ENCODE measurements at places on chromosomes 11 and 22.

GRCh38 chr22:43811777-43812148 is 342 bp downstream of the EFCAB6 start:
- DNase-seq = no peak

DNA sequence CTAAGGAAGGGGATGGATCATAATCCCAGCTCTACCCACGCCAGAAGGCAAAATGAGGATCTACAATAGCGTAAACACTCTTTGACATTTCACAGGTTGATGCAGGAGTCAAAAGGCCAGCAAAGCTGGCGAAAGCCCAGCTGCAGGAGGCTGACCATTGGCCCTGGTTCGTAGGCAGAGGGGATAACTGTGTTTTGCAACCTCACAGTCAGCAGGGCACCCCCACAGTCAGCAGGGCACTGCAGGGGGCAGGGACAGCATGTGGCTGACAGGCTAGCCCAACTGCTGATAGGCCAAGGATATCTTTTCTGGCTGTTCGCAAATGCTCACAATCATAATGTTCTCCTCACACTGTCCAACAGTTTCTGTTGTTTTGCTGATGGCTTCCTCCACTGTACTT is 372.7 kb downstream of the BUD13 start:
- DNase-seq = no peak

GRCh38 chr11:72637926-72638325 is 36.3 kb downstream of the PDE2A start:
- DNase-seq = no peak

GRCh38 chr11:80512491-80512890 is 1071.7 kb upstream of the TENM4 start:
- no peak for DNase-seq

DNA sequence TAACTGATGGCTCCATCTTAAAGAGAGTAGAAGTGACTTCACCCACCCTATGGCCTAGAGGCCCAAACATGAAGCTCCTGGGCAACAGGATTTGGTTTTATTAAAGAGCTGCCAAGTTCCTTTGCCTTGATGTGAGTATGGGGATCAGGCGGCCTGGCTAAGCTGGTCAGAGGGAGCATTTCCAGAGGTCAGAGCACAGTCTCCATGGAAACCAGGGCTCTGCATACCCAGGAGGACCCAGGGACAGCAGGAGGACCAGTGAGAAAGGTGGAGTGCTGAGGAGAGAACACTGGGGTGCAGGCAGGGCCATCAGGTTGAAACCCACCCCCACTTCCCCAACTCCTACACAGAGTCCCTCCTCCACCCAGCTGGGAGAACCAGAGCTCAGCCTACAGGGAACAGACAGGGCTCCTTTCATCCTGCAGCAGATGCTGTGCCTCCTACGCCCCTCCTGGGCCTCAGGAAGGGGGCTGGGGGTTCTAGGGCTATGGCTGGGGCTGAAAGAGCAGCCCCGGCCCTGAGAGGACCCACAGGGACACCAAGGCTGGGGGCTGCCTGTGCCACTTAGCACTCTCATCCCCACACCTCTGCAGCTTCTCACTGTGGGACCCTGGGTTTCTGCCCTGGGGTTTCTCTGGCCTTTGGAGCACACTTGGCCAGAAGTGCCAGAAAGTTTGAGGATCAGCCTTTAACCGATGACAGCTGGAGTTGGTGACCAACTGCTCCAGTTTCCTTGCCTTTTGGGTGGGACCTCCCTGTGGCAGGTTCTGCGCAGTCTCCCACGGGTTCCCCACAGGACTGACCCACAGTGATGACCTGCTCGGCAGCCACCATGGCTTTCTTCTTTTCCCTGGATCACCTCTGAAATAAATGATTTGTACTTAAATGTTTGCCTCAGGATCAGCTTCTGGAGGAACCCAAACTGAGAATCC is 13.8 kb upstream of the P2RY6 start:
- no peak for DNase-seq

GRCh38 chr11:72735495-72736027 is 16.6 kb downstream of the ARAP1 start:
- DNase-seq = no peak

GRCh38 chr22:36912694-36913426 is 568 bp upstream of the CSF2RB start:
- DNase-seq = no peak

DNA sequence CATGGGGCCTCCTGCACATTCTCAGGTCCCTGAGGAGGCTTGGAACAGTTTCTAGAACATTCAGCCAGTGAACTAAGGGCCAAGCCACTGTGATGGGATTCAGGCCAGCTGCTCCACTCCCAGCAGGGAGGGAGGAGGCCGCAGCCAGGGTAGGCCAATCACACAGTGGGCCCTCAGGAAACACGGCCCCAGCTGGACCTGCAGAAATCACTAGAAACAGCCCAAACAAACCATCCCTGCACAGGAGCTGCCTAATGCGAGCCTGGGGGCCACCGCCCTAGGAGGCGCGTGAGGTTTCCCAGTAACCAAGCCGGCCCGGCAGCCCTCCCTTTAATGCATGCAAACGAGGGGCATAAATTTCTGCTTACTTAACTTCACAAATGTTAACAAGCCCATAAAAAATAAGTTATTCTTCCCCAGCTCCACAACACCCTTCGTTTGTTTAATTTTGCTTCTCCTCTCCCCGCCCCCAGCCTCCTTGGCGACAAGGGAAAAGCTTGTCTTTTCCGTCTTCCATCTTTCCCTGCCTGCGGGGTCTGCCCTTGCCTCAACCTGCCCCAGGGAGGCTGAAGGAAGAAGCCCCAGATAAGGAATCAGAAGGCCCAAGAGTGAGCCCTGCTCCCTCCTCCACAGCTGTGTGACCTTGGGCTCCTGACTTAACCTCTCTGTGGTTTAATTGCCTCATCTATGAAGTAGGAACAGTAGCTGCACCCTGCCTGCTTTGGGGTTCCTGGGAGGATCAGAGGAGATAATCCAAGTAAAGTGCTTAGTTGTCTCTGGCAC is 25.7 kb downstream of the ELFN2 start:
- DNase-seq = no peak

DNA sequence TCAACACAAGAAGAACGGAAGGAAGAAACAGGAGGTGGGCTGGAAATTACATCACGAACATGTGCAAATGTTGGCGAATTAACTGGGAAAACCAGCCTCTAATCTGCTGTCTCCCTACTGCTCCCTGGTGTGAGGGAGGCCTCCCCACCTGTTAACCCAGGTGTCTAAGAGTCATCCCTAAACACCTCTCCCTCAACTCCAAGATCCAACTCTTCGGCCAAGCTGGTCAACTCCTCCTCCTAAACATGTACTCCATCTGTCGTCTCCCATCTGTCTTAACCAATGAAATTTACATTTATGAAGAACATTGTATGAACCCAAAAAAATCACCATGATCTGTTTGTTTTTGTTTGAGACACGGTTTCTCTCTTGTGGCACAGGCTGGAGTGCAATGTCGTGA is 154.2 kb downstream of the LARGE1 start:
- DNase-seq = no peak

DNA sequence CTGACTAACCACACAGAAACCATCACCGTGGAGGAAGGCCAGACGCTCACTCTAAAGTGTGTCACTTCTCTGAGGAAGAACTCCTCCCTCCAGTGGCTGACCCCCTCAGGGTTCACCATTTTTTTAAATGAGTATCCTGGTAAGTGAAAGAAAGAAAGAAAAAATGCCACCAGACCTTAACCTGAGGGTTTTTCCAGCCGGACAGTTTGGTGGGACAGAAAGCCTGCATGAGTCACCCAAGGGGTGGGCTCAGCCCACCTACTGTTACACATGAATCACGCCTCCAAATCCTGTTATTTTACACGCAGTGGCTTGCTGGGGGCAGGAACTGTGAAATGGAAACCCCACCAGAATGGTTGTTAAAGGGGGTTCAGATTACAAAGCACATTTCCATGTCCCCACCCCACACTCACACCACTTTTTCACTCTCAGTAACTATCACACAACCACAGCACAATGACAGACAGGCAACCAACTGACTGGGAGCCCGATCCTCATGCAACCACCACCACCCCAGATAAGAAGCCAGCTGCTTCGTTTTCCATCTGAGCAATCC is 11.9 kb downstream of the CRTAM start:
- DNase-seq = no peak
